ENCODE measurements at places on chromosomes 5 and 9. TPM values are rescaled to one million over a fixed set of nuclear protein-coding genes. Genes with fewer than 3 reads are reported as not detected.

Gene MOB3B
- total RNA-seq = 1.5 TPM

Gene ZBTB43
- total RNA-seq = 36.8 TPM

- no peak for DNase-seq
Observed at GRCh38 chr5:420632-421286, 22.2 kb upstream of the EXOC3 start.

DNA sequence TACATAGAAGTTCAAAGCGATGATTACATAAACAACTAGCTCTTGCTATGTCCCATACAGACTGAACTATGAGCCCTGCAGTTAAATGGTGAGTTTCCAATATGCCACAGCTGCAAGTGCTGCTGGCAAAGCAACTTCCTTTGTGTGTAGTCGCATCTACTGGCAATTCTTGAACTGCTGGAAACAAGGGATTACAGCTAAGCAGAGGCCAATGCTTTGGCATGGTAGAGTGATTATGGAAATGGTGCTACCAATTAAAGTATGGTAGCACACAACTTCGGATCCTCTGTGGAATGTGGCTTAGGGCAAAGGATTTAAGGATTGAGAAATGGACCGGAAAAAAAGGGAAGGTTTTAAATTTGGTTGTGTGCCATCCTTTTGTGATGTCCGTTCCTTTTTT, 856.6 kb downstream of the MAT2B start:
- DNase-seq = no peak

GRCh38 chr9:93819905-93820304, 135.2 kb downstream of the BARX1 start:
- DNase-seq = no peak

DNA sequence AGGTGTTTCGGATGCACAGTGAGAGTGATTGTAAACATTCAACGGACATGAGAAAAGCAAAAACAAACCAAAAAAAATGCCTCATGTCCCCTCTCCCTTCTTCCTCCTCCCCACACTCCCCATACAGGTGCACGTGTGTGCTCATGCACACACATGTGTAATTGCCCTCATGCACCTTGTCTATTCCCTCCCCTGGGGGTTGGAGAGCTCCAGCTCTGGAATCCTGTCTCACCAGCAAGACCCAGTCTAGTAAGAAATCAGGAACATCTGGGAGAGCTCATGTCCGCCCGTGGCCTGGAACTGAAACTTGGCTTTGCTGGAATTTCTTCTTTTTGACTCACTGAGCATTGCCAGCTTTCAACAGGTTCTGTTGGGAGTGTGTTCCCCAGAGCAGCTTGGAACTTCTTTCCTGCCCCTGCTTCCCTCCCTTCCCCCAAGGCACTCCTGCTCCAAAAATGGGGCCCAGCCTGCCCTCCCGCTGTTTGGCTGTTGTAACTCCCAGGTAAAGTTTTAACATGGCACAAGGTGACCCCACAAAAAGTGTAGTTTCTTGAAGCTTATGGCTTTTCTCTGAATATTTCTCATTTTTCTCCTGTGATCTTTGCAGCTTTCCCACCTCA, 190.1 kb downstream of the NR3C1 start:
- no peak for DNase-seq

DNA sequence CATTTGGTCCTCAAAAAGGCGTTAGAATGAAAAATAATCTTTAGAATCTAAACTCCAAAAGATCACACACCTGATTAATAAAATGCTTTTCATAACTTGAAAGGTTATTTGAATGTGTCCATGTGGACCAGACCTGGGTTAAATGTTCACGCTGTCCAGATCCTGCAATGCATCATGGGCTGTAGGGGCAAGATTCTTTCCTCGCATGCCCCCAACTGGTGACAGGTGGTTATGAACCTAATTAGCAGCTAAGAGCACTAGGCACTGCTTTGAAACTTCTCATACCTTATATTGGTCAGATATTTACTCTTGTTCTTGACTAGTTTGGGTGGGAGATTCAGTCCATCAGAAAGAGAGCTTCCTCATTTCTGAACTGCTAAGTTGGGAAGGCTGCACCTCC, 19.3 kb upstream of the PIP5K1B start:
- DNase-seq = no peak

- no peak for DNase-seq
Observed at GRCh38 chr5:21910731-21911130, 942.4 kb downstream of the CDH12 start.

GRCh38 chr9:80556631-80557030, 984.9 kb downstream of the TLE4 start:
- no peak for DNase-seq

Data from Right ventricle myocardium superior (tissue), 1 donor.